ENCODE measurements at places on chromosomes 7 and 10. TPM values are rescaled to one million over a fixed set of nuclear protein-coding genes. Genes with fewer than 3 reads are reported as not detected.

DNA sequence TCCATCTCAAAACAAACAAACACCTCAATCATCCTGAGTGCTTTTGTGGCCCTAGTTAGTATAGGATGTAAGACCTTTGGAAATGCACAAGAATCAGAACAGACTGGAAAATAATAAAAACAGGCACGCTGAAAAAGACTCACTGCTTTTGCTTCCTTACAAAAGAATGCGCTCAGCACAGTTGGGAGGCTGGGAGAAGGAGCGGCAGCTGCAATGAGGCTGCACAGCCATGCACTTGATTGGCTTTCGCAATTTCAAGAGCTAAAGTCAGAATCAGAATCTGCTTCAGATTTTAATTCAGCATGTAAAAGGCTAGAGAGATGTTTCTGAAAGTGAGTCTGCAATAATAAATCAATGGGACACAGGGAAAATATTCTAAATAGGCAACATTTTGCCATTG is 97.2 kb downstream of the FRMD4A start:
- no peak for DNase-seq

GRCh38 chr7:31896925-31897324 is 173.3 kb downstream of the PDE1C start:
- DNase-seq, result no peak

The MKI67 gene
- total RNA-seq, result 1.7 TPM

The CABCOCO1 gene
- total RNA-seq, result 3.4 TPM

- DNase-seq, result no peak
These were observed 11.9 kb downstream of the TMEM106B start for GRCh38 chr7:12222889-12223579.

The LIPM gene
- total RNA-seq, result not detected

DNA sequence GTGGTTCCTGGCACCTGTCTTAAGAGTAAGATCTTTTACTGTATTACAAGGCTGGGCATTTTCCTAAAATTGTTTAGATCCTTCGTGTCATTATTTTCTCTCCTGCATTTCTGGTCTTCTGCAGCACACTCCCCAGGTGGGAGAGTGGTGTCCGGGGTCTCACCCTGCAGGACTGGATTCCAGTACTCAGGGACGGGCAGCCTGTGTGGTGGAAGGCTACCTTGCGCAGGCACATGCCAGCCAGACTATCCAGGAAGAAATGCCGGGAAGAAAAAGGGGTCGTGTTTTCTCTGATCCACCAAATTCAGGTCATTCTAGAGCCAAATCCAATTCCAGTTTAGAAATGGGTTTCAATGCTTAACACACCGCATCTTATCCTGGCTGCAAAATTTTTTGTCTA is 27.7 kb downstream of the CNPY1 start:
- DNase-seq, result no peak

The PPP1R9A gene
- 115 TPM for total RNA-seq

The GNGT1 gene
- total RNA-seq, result not detected

DNA sequence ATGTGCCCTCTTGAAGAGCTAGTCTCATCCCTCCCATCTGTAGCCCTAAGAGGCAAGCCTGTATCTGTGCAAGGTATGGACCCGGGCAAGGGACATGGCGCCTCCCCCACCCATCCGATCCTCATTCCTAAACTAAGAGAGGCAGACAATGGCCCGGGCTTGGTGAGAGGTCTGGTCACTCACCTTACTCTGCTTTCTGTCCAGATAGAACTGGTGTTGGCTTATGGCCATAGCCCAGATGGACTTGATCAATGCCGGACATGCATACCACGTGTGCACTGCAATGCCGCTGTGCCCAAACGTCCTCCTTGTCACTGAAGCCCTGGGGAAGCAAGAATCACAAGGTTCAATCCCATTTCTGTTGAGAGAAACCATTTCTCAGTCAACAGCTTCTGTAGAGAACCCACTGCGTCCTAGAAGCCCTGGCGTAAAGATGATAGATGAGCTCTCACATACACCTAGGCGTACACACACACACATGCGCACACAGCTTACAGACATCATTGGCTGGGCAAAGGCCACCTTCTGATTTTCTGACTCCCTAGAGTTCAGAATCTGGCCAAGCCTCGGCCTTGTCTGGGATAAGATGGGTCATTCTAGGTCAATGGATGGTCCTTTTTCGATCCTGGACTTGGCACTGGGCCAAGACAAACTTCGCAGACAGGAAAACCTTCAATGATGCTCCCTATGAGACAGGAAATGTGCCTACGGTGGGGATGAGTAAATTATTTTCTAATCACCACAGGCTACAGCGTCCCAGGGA is 114.6 kb downstream of the PRPF18 start:
- DNase-seq, result no peak

DNA sequence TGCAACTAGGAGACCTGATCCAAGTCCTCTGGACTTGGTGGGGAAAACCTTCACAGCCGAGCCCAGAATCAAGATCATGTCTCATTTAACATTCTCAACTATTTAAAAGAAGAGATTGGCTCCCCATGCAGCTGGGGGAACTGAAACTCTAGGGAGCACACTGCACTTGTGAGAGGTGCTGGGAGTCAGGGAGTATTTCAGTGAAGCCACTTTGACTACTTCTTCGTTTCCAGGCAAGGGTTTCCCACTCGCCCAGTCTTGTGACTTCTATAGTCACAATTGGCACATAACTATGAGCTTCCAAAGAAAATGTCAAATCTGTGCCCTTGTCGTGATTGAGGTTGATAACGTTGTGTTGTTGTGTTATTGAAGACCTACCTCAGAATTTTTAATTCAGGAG is 62.9 kb downstream of the AKR1B1 start:
- DNase-seq, result no peak

DNA sequence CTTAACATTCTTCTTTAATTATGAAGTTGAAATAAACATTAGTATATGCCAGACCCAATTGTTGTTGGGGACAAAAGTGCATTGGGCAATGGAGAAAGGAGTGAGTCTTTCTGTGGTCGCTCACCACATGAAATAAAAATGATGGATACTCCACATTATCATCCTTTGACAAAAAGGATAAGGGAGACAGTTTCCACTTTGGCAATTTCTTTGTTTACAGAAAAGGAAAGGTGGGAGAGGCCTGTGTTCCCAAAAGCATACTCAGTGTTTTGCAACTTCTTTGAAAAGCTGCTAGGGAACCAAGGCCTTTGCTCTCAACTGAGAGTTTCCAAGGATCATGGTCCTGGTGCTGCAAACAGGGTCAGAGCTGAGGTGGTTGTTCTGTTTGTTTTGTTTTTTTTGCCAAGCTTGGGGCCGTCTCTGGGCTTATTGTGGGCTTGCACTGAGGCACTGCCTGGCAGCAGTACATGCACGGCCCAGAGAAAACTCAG is 341.9 kb downstream of the TNS3 start:
- no peak for DNase-seq

DNA sequence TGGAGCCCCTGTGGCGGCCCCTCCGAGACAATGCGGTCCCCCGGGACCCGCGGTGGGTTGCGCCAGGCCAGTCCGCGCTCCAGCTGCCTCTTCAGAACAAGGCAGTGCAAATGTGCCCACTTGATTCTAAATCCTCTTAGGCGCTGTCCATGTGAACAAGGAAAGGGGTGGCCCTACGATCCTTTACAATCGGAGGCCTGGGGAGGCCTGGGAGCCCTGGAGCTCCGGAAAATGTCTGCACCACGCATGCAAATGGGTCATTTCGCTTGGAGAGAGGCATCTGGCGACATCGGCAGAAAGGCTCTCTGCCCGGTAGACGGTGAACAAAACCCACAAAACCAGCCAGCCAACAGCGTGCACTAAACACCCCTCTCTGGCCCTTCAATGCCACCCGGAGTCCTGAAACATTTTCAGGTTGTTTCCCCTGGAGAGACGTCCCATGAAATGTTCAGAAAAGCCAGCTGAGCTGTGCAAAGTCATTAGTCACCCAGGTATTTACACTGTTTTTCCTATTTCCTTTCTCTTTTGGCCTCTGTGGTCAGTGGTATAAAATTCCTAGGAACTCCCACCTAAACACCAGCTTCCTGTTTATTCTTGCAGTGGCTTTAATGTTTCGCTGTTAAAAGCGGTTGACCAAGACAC is 102.8 kb upstream of the ZNF438 start:
- DNase-seq, result peak; percentile 38

DNA sequence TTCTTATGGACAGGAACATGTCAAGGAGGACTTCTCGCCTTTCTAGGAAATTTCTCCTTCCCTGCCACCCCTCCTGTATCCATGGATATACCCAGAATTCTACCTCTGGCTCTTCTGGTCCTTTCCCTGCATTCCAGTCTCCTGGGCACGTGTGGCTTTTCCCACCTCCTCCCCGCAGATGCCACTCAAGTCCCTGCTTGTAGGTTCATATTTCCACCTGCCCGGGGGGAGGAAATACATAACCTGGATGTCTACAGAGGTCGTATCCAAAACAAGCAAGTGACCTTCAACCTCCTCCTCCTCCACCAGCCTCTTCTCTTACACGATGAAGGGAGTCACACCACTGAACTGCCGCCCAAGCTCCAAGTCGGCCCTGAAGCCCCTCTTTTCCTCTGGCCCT is 20.7 kb downstream of the FGFR2 start:
- no peak for DNase-seq

The C7orf33 gene
- not detected for total RNA-seq

The ASZ1 gene
- not detected for total RNA-seq

DNA sequence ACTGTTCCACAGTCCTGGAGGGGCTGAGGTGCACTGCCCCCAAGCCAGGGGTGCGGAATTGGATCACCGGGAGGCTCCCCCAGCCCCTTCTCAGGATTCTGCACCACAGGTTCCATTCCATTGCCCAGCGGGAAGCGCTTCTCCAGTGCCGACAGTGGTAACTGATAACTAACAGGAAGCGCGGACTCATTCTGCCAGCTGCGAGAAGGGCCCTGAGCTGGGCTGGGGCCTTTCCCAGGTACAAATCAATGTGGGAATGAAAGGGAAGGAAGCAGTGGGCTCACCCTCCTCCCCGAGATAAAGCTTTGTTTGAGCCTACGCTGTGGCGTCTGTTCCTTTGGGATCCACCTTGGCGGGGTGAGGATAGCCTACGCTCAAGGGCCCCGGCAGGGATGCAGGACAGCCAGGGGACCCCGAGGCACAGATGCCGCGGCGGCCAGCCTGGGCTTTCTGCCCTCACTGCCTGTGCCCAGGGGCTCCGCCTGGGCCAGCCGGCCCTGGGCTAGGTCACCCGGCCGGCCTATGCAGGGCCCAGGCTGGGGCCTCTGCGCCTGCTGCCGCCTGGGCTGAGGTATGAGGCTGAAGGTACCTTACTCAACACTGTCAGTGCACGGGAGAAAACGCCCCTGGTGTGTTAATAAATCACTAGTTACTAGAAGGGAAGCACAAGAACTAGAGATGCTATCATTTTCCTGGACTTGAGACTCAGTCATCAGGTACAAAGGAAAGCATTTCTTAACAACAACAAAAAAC is 39.4 kb downstream of the EN2 start:
- no peak for DNase-seq

- DNase-seq, result no peak
These were observed 501.1 kb upstream of the NRP1 start for GRCh38 chr10:33835556-33835955.

GRCh38 chr7:140054751-140055150 is 8.0 kb downstream of the PARP12 start:
- DNase-seq, result no peak

GRCh38 chr7:34282271-34282670 is 375.7 kb upstream of the NPSR1 start:
- no peak for DNase-seq

The PAPSS2 gene
- total RNA-seq, result 3.1 TPM

The ACTR3C gene
- total RNA-seq, result 7.3 TPM

- DNase-seq, result no peak
These were observed 13.1 kb downstream of the RBP3 start for GRCh38 chr10:47361293-47361692.

The MKRN1 gene
- 89.2 TPM for total RNA-seq

DNA sequence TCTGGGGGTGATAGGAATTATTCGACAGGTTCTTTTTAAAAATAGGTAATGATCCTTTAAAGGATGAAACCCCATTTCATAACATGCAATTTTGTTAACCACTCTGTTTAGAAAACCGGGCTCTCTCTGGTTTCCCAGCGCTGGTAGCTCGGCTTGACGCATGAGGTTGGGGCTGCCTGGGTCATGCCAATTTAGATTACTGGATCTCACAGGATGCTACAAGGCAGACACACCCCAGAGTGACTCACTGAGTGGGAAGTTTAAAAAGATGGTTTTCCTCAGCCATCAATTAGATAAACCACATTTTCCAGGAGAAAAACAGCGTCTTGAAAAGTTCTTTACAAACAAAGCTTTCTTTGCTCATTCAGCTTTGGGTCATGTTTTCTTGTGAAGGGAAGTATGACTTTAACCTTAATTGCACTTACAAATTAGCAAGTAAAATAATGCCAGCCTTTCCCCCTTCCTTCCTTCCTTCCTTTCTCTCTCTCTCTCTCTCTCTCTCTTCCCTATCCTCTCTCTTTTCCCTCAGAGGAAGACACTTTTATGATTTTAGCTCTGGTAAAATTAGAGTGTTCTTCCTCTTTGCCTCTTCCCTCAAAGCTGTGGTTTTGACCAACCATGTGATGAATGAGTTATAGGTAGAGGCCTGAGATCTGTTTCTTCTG is 99.8 kb downstream of the EPDR1 start:
- no peak for DNase-seq

DNA sequence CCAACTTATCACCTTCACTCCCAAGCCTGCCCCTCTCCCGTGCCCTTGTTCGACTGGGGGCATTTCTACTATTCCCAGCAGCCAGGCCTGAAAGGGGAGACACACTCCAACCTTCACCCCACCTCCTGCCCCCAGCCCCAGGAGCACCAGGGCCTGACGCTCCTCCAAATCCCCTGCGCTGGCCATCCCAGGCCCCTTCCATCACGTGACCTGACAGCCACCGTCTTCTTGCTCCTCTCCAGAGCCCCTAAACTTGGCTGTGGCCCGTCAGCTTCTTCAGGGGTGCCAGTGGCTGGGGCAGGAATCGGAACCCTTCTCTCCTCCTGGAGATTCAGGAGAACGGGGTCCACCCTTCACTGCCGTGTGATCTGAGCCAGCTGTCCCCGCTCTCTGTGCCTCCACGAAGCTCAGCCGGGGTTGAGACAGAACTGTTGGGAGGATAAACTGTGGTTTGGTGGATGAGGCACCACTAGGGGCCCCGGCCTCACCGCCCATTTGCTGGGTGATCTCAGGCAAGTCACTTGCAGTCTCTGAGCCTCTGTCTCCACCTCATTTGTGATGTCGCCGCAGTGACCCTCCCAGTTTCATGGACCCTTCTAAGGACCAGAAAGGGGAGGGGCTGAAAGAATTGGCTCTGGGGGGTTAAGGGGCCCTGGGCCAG is 91.0 kb downstream of the MYL10 start:
- DNase-seq, result no peak

The GHRHR gene
- not detected for total RNA-seq

The ECHDC3 gene
- 5.6 TPM for total RNA-seq

The IGF2BP3 gene
- total RNA-seq, result 84.1 TPM

- no peak for DNase-seq
These were observed 16.7 kb downstream of the PPP1R3C start for GRCh38 chr10:91616137-91616536.
